ENCODE measurements at places on chromosomes 7 and 10.

DNA sequence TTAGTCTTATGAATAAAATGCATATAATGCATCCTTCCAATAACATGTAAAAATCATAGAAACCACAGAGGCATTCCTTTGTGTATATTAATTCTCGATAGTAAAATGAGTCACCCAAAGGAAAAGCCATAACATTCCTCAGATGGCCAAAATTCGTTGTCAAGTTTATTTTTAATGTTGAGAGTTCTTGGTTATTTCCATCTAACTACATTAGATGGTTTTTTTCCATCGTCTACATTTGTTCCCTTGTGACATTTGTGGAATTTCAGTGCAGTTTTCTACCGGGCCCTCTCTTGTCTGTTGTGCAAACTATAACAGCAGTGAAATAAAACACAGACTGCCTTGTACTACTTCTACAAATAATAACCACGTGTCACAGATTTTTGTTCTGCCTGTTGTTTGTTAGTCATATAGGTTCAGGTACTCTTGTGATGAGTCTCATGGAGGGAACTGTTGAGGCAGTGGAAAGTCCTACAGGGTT, 54.7 kb upstream of the CCAR1 start:
- no peak for DNase-seq

- DNase-seq = no peak
These were observed 140.7 kb downstream of the CUBN start for GRCh38 chr10:16988900-16989299.

GRCh38 chr10:58326967-58327381, 7.8 kb upstream of the UBE2D1 start:
- no peak for DNase-seq

DNA sequence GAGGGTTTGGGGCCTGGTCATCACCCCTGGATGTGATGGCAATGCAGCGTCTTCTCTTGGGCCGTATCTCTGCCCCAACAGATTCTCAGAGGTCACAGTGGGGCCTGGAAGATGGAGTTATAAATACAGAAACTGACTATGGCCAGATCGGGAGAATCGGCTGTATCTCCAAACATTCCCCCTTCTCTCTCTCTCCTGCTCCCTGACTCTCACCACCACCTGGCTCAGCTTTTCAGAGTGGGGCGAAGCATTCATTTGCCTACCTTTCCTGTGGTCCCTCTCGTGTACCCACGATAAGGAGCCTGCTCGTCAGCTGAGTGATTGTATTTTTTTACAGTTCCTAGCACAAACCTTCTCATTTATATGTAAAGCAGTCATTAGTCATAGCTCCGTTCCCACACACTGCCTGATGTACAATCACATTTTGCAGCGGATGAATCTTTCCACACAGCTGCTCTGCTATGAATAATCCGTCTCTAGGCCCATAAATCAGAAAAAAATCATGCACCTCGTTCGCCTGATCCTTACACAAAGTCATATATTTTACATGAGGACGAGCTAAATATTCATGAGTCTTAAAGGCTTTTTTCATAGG, 23.2 kb upstream of the BTRC start:
- no peak for DNase-seq

GRCh38 chr7:149624006-149624405, 126.4 kb upstream of the ZNF746 start:
- DNase-seq = no peak

- no peak for DNase-seq
These were observed 37.0 kb upstream of the LRRC17 start for GRCh38 chr7:102875700-102876295.

DNA sequence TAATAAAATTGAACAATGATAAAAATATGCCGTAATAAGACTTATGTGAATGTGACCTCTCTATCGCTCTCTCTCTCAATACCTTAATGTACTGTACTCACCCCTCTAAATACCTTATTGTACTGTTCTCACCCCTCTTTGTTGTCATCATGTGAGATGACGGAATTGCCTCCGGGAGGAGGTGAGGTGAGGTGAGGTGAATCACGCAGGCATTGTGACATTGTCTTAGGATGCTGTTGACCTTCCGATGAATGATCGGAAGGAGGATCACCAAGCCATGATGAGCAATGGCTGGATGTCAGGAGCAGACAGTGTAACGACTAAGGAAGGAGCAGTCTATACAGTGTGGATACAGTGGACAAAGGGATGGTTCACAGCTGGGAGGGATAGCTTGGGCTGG, 87.4 kb upstream of the FAM20C start:
- no peak for DNase-seq

GRCh38 chr10:43774234-43774769, 125.6 kb upstream of the ZNF32 start:
- no peak for DNase-seq

- DNase-seq = no peak
These were observed 5.6 kb downstream of the SNX13 start for GRCh38 chr7:17934612-17935240.

GRCh38 chr7:77980087-77980713, 181.6 kb downstream of the PHTF2 start:
- no peak for DNase-seq

DNA sequence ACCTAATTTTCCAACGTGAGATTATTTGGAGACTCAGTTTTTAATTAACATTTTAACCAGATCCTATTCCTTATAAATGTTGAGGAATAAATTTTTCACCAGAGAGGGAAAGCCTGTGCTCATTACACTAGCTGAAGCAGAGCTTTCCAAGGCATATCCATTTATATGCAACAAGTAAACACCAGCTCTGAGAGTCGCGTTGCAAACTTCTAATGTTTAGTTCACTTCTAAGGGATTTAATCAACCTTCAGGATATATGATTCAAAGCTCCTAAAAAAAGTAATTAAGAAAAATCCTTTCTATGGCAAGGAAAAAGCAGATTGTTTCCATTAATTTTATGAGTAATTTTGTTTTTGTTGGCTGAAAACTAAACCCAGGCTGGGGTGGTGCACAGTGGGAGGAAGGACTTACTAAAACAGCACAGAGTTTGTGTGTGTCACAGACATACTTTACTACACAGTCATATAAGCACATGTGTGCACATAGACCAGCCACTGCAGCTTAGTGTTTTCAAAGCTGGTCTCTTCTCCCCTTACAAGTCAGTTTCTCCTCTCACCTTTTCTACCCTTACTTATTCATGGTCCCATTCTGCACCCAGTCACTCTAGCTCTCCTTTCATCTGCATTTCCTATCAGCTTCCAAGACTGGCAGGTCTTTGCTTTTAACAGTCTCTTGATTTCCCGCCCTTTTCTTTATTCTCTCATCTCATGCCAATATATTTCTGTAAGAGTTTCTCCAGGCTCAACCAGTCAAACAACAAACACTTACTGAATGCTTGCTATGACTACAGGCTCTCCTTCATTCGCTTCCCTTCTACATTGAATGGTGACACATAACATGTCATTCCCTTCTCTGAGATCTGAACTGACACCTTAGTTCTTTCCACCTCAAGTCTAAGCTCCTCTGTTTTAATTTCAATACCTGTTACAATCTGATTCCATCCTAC, 81.1 kb upstream of the FZD1 start:
- DNase-seq = no peak

- DNase-seq = no peak
These were observed 16.4 kb upstream of the TMEM72 start for GRCh38 chr10:44894691-44895090.

- DNase-seq = no peak
These were observed 990.1 kb downstream of the CNTNAP2 start for GRCh38 chr7:147106746-147107145.

GRCh38 chr7:83976302-83976701, 218.3 kb downstream of the SEMA3A start:
- DNase-seq = no peak

GRCh38 chr7:139889186-139889871, 60.3 kb downstream of the TBXAS1 start:
- no peak for DNase-seq

DNA sequence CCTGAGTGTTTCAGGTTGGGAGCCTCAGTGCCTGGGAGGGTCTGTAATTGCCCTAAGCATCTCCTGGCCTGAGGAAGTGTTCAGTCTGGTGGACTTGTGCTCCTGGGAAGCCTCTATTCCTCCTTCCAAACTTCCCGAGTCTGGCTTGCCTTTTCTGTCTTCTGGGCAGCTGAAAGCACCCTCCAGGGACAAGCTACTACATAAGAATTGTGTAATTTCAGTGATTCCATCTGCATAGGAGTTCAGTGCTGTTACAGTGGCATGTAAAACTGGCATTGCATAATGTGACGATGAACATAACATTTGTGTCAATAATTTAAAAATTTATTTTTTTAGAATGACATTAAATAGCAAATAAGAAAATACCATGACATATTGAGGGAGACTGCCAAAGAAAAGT, 109.3 kb downstream of the AOAH start:
- no peak for DNase-seq

DNA sequence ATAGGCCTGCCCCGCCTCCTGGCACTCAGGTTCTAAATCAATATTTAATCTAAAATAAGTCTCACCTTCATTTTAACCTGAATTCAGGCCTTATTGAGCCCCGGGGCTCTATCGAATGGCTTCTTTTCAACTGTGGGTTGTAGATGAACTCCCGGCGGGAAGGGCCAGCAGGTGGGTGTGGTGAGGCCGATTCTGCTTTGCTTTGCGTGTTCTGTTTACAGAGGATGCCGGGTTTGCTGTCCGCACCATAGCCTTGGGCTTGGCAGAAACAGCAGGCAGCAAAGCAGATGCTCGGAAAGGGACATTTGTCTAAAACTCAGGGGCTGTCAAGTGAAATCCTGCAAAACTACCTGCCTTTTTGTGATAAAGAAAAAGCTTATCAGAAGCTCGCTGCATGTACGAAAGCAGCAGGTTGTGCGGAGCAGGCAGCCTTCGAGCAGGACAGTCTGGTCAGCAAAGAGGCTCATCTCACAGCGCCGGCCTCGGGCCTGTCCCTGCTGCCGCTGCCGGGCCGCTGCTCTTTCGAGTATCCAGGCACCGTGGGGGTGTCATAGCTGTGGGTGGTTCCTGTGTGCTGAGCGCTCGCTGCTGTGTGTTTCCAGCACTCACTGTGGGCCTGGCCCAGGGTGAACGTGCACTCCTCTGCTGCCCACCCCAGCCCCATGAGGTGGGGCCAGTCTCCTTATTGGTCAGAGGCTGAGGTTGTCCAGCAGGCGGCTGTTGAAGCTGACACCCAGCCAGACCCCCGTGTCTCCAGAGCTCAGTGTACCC, 434.8 kb upstream of the FOXK1 start:
- no peak for DNase-seq

DNA sequence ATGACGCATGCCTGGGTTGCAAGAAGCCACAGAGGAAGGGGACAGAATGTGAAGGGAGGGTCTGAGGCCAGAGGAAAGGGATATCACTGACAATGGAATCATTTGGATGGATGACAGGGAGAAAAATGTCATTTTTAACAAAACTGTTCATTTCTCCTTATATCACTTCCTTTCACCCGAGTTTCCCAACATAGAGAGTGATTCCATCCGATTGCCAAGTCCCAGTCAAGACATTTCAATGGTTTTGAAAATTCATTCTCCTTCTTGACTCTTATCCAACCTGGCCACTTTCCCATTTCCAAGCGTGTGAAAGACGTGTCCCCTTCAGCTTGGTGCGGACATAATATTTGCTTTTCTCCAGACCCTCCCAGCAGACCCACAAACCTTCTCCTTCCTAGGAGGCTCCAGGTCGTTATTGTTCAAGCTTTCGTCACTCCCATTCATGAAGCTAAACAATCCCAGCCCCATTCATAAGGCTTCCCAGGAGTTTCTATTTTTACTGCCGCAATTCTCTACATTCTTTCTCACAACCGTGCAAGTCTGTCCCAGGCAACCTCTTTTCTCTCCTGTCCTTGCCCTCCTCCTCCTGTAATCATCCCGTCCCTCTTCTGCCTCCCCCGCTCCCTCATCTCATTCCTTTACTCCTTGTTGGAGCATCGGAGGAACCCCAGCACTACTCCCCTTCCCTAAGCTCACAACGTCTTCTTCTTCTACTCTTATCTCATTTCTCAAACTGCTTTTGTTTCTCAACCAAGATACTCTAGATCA, 301.3 kb upstream of the KLF6 start:
- DNase-seq = no peak

- DNase-seq = no peak
These were observed 63.3 kb upstream of the CHST15 start for GRCh38 chr10:124156524-124157260.

GRCh38 chr7:155188821-155189581, 108.7 kb upstream of the INSIG1 start:
- DNase-seq = no peak

DNA sequence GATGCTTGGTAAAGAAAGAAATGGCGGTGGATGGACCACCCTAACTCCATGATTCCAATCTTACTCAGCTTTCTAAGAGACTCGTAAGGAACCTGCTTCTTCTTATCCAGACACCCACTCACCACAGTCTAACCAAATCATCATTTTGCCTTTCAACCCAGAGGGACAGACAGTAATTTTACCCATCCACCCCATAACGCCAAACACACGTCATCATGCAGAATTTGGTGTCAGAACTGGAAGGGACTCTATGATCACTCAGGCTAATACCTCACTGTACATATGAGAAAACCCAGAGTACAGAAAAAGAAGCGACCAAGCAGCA, 388 bp downstream of the ECD start:
- no peak for DNase-seq

DNA sequence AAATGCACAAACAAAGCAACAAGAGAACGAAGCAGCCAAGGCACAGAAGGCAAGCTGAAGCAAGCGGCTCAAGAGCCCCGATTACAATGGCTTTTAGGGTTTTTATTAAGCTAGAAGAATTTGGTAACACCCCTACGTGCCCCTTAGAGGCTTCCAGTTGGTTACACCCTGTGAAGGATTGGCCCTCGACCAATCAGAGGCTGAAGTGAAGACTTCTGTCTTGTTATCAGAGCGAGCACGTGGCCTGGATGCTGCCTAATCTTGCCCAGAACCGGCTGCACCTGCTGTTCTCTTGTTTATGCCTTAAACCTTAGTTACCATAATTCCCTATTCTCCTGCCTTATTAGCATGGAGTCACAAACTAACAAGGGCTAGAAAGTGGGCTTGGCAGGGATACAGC, 21.4 kb downstream of the KCNK18 start:
- DNase-seq = no peak

DNA sequence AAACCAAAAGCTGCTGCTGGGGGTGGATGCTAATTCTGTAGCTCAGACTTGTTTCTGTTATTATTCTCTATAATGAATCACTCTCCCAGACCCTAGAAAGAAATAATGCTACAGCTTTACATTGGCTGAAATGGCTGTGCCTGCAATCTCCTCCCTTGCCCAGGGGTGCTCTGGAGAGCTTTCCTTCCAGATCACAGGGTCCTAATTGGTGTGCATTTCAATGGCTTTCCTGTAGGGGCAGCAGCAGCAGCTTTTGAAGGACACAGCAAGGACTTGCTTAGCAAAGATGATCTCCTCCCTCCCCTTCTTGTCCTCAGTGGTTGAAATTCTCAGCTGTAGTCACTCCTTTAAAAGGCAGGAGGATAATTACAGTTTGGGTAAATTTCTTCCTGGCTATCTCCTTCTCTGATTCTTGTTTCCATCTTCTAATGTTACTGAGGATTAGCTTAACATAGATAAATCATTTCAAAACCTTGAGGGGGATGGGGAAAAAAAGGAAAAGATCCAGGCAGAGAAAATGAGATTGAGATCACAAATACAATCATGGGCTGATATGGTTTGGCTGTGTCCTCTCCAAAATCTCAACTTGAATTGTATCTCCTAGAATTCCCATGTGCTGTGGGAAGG, 120.2 kb upstream of the CTTNBP2 start:
- no peak for DNase-seq

GRCh38 chr7:1225441-1226185, 7.1 kb upstream of the UNCX start:
- no peak for DNase-seq

Measured in esophagus squamous epithelium (tissue), 5 donors.